ENCODE measurements at places on chromosomes 5 and 9.

DNA sequence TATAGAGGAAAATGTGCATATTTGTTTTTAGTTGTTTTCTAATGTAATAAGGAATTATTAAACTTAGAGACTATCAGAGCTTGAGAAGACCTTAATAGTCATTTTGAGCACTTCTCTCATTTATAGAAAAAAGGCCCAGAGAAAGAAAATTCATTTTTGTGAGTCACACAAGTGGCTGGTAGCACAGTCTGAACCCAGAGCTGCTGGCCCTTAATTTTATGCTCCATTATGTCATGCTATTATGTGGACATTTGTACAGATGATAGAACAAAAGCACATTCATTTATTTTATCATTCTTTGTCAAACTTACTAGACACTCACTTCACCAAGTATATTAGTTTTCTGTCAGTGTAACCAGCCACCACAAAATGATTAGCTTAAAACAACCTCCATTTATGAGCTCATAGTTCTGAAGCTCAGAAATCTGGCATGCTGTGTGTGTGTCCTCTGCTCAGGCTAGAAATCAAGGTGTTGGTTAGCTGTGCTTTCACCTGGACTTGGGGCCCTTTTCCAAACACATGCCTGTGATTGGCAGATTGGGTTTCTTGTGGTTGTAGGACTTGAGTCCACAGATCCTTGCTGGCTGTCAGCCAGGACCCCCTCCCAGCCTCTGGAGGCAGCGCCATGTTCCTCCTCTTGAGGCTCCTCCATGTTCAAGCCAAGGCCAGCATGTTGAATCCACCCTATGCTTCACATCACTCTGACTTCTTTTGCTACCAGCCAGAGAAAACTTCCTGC lies 188.9 kb downstream of the ARHGAP26 start:
- DNase-seq, result no peak

GRCh38 chr9:24459953-24460352 lies 85.7 kb downstream of the IZUMO3 start:
- DNase-seq, result no peak

DNA sequence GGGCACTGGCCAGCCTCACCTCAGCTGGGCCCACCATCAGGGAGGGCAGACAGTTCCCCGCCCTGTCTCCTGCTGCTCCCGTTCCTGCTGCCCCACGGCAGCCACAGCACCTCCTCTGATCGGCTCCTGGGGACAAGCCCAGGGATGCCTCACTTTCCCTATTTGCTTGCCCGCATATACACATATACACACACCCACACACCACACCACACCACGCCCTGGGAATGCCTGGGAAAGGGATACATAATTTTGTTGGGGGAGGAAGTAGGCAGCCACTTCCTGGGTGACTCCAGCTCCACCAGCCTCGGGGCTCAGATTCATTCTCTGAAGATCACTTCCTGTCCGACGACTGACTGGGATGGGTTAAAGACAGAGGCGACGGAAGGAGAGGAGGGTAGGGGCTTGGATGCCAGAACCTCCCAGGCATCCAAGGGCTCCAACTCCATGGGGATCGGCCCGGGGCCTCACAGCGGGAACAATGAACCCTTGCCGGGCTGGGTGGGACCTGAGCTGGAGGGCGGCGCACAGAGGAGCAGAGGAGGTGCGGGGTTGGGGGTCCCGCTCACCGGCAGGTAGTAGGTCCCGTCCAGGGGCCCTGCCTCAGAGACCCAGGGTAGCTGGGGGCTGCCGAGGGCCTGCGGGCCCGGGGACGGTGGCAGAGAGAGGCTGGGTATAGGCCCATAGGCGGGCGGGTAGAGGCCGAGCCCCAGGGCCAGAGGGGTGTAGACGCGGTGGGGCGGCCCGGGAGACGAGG lies 2.0 kb upstream of the MZB1 start:
- no peak for DNase-seq

- no peak for DNase-seq
Observed at GRCh38 chr5:125679522-125679921, 743.7 kb upstream of the GRAMD2B start.

DNA sequence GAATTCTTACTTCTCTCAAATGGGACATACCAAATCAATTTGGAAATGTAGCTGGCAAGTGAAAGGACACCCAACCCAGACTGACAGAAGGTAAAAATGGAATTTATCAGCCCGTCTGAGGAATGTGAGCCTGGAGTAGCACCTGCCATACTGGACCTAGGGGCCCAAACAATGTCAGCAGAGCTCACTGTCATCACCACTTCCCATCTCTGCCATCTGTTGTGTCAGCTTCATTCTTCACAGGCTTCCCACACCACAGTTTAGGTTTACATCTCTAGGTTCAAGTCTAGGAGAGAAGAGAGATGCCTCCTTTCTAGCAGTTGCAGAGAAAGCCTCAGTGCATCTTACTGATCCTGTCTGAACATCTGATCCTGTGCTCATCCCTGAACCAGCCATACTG lies 222.4 kb downstream of the DOCK8 start:
- DNase-seq, result no peak

GRCh38 chr9:69831611-69832010 lies 11.0 kb downstream of the CFAP95 start:
- DNase-seq, result no peak

- no peak for DNase-seq
Observed at GRCh38 chr9:105198865-105199264, 45.6 kb upstream of the SLC44A1 start.

DNA sequence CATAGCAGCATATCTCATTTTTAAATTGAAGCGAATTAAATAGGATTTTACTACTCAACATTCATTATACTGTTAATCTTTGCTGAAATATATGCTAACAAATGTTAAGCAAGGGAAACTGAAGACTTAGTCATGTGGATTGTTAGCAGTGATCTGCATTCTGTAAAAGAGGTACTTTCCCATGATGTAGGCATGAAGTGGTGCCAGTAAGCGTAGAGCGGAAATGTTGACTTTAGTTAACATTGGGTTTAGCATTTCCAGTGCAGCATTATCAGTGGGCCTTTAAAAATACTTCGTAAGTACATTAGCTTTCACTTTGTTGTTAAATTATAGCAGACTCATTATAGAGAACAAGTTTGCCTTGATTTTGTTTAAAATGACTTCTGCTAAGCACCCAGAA lies 130.3 kb downstream of the CDC42SE2 start:
- peak; percentile 37 for DNase-seq

GRCh38 chr5:111628901-111629300 lies 116.6 kb upstream of the STARD4 start:
- DNase-seq, result peak; percentile 37

DNA sequence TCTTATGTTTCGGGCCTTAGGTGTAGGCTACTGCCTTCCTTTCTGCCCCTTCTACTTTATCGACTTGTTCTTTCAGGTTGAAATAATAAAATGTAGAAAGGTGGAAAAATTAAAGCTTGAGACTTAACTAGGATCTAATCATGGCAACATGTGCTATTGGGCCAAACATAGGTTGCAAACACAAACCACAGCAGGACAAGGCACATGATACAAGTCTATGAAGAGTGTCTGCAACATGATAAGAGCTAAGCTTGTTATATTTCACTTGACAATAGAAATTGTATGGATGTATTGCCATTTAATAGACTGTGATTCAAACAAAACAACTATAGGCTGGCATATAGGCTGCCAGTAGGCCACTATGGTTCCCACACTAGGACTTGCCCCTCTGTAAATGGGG lies 1.7 kb upstream of the ERAP2 start:
- DNase-seq, result no peak

DNA sequence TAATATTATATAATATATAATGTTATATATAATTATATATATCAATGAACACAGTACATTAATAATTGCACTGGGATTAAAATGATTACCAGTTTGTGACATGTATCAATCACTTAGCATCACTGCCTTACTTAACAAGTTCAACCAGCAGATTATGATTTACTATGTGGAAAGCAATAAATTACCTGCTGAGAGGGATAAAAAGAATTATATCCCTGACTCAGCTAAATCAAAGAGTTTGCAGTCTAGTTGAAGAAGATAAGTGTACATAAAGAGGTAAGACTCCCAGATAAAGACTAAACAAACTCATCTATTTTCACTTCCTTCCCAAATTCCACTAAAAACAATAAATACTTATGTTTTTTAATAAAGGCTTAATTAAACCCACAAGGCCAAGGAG lies 11.2 kb downstream of the PLAA start:
- DNase-seq, result no peak

DNA sequence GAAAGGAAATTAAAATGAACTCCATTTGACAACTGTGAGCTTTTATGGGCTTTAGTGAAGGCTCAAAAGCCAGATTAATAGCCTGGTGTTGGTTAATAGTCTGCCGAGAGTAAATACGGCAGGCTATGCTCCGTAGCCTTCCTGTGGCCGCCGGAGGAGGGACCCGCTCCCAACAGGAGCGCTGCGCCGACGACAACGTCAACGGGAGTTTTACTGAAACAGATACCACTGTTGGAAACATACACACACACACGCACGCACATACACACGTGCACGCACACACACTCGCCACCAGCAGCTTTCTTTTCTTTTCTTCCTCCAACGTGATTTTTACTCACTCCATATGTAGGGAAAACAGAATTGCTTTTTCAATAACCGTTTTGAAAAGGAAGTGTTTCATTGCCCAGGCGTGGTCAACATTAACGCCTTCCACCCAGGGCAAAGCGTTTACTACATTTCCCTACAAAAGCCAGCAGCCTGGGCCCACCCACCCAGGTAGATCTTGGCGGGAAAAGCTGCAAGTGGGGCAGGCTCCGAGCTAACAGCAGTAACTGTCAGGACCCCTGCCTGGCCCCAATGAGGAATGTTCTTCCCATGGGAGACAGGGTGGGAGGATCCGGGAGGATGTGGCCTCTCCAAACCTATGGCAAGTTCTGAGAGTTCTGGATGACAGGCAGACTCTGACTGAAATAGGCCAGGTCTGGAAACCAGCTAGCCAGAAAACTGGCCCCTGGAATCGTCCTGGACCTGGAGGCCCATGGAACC lies 72.3 kb downstream of the PAX5 start:
- no peak for DNase-seq

DNA sequence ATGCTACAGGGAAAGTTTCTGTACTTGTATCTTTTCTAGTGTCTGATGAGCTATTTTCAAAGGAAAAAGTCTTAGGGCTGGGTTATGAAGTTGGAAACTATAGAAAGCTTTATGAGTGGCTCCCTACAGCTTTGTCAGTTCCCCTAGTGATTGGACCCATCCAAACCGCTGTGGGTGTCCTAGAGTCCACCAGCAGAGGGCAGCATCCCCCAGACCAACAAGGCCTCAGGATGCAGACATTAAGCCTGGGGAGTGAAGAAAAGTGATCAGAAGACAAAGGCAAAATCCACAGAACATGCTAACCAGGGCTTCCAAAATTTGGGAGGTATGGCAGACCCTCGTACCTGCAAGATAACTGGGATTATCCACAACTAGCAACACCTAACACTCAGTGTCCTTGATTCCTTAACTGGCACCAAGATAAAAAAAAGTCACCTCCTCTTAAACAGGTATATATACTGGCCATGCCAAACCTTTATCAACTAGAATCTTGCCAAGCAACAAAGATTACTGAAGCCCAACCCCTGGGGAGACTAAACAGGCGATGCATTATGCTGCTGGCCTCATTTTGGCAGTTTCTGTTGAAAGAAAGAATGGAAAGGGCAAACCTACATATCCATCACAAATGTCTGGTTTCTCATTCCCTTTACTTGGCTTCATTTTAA lies 110.4 kb upstream of the NR5A1 start:
- peak; percentile 46 for DNase-seq

GRCh38 chr5:150175536-150175935 lies 9.0 kb downstream of the CDX1 start:
- DNase-seq, result no peak
